ENCODE measurements at places on chromosomes 5 and 9. TPM values are rescaled to one million over a fixed set of nuclear protein-coding genes. Genes with fewer than 3 reads are reported as not detected.

ZBTB26 gene
- total RNA-seq, result 9.1 TPM

GRCh38 chr5:179596421-179596820 lies 27.1 kb downstream of the HNRNPH1 start:
- DNase-seq, result no peak
- H3K4me3 ChIP-seq, result no peak overlapping the region
- no peaks in the 10 kb centered on the region for H3K27me3 ChIP-seq
- H3K4me1 ChIP-seq, result no peaks in the 10 kb centered on the region
- H3K36me3 ChIP-seq, result peaks cover 78% of the 10 kb centered on the region
- no peak overlapping the region for H3K27ac ChIP-seq

GRCh38 chr5:91632871-91633270 lies 249.8 kb upstream of the ARRDC3 start:
- H3K27ac ChIP-seq, result no peak overlapping the region
- H3K27me3 ChIP-seq, result no peaks in the 10 kb centered on the region
- no peaks in the 10 kb centered on the region for H3K4me1 ChIP-seq
- H3K36me3 ChIP-seq, result no peaks in the 10 kb centered on the region
- no peak overlapping the region for H3K4me3 ChIP-seq

- no peak overlapping the region for H3K4me3 ChIP-seq
- H3K27me3 ChIP-seq, result no peaks in the 10 kb centered on the region
- H3K27ac ChIP-seq, result no peak overlapping the region
- no peak for DNase-seq
These were observed 221.2 kb downstream of the SLC12A2 start for GRCh38 chr5:128304791-128305190.

IL33 gene
- 0.09 TPM for total RNA-seq

FCN1 gene
- not detected for total RNA-seq

C9orf153 gene
- total RNA-seq, result not detected

- no peak overlapping the region for H3K27ac ChIP-seq
- peaks cover 45% of the 10 kb centered on the region for H3K36me3 ChIP-seq
- H3K4me1 ChIP-seq, result no peaks in the 10 kb centered on the region
- H3K27me3 ChIP-seq, result no peaks in the 10 kb centered on the region
These were observed 84.9 kb upstream of the CTSL start for GRCh38 chr9:87641067-87641466.

ATG10 gene
- 11.6 TPM for total RNA-seq

- H3K27me3 ChIP-seq, result no peaks in the 10 kb centered on the region
- no peak overlapping the region for H3K4me3 ChIP-seq
- H3K4me1 ChIP-seq, result no peaks in the 10 kb centered on the region
- no peaks in the 10 kb centered on the region for H3K36me3 ChIP-seq
These were observed 30.5 kb upstream of the LPAR1 start for GRCh38 chr9:111068771-111069170.

STC2 gene
- 21.8 TPM for total RNA-seq

CCDC192 gene
- total RNA-seq, result not detected

- H3K27me3 ChIP-seq, result no peaks in the 10 kb centered on the region
- H3K27ac ChIP-seq, result peak overlapping the region; percentile 54
- H3K36me3 ChIP-seq, result peaks cover 31% of the 10 kb centered on the region
- no peak for DNase-seq
These were observed 7.0 kb downstream of the SH3GLB2 start for GRCh38 chr9:129021091-129021490.

DNA sequence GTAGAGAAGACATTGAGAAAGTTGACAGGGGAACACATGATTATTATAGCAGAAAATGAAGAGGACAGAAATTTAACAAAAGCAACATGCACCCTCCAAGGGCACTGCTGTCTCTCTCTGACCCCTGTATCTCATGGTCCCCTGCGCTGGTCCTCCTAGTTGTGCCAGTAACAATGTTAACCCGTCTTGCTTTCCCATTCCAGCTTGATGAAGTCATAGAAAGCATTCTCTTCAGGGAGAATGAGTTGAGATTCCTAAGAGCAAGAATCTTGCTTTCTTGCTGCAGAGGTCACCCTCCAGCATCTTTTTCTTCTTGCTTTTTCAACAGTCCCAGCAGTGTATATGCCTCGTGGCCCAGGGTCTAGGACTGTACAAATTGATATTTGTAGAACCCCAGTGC lies 279.6 kb upstream of the ADAMTSL1 start:
- no peaks in the 10 kb centered on the region for H3K4me1 ChIP-seq
- H3K27me3 ChIP-seq, result no peaks in the 10 kb centered on the region
- no peak overlapping the region for H3K27ac ChIP-seq
- H3K36me3 ChIP-seq, result no peaks in the 10 kb centered on the region
- DNase-seq, result no peak
- H3K4me3 ChIP-seq, result no peak overlapping the region

DNA sequence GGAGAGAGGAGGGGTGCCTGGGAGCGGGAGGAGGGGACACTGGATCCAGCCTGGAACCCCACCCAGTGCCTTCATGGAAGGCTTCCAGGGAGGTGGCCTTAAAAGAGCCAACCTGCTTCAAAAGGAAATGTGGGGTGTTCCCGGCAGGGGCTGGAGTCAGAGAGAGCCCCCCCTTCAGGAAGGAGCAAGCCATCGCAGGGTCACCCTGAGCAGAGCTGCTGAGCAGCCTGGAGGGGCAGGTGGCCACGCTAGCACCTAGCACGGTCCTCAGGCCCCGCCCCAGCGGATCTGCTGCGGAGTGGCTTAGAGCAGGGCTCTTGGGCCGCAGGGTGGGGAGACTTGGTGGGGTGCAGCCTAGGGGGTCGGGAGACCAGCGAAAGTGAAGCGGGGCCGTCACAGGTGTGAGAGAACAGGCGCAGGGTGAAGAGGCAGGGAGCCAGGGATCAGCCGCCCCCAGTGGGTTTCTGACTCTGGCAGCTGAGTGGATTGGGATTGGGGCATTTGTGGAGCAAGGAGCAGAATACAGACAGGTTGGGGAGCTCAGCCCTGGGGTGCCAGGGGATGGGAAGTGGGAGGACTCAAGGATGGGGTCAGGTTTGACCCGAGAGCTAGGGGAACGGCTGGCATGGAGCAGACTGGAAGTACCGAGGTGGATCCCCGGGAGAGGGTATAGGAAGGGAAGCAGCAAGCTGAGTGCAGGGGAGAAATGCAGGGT lies 1.5 kb downstream of the LCN2 start:
- DNase-seq, result peak; percentile 94
- H3K27ac ChIP-seq, result peak overlapping the region; percentile 9
- peaks cover 71% of the 10 kb centered on the region for H3K4me1 ChIP-seq
- H3K4me3 ChIP-seq, result no peak overlapping the region
- H3K36me3 ChIP-seq, result no peaks in the 10 kb centered on the region
- no peaks in the 10 kb centered on the region for H3K27me3 ChIP-seq

GRCh38 chr5:145084834-145085233 lies 750.3 kb downstream of the PRELID2 start:
- DNase-seq, result no peak
- H3K36me3 ChIP-seq, result no peaks in the 10 kb centered on the region
- no peaks in the 10 kb centered on the region for H3K27me3 ChIP-seq
